Right lobe of liver (tissue), 6 donors: ENCODE measurements at places on chromosomes 7 and 10. TPM values are rescaled to one million over a fixed set of nuclear protein-coding genes. Genes with fewer than 3 reads are reported as not detected.

DNA sequence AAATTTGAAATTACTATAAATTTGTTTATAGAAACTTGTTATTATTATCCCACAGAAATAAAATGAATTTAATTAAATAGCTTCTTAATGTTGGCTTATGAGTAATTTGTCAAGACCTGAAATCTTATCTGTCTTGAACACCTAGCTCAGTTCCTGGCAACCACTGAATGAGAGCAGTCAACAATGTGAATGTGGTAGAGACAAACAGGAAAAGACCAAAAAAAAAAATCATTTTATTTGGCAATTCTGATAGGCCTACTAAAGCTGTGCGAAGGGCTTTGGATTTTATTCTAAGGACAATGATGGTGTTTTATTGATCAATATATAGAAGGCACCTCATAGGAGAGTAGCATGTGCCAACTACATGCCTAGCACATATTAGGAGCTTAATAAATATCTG, 127.8 kb upstream of the RSU1 start:
- no peak for DNase-seq

DNA sequence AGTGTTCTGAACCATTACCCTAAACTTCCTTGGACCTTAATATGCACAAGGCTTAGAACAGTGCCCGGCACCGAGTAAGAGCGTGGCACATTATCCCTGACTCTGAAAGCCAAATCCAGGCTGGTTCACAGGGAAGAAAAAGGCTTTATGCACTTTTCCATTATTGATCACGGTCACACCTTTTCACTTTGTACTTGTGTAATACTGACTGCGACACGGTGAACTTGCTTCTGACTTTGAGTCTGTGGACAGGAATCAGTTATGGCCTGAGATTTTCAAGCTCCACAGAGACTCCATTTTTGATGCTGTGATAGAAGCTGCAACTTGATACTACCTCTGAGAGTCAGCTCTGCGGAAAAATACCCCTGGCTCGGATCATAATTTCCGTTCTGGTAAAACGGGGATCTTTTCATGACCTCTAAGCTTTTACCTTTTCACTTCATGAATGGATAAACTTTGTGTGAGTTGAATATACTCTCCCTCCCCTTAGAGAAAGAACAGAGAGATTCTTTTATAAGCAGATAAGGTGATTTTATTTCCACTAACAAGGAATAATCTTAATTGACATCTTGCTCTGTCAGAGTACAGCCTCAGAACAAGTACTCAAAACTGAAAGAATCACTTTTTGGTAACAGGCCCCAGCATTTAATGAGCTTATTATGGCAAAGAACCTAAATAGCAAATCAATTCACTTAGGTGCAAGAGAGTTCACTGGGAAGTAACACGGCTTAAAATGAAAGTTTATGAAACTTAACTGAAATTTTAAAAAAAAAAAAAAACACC, 88.8 kb downstream of the ELMO1 start:
- DNase-seq, result no peak

The SLC29A4 gene
- total RNA-seq, result 3.6 TPM

GRCh38 chr10:107502229-107502985, 337.9 kb upstream of the SORCS1 start:
- DNase-seq, result no peak

The RASA4 gene
- 1.9 TPM for total RNA-seq

DNA sequence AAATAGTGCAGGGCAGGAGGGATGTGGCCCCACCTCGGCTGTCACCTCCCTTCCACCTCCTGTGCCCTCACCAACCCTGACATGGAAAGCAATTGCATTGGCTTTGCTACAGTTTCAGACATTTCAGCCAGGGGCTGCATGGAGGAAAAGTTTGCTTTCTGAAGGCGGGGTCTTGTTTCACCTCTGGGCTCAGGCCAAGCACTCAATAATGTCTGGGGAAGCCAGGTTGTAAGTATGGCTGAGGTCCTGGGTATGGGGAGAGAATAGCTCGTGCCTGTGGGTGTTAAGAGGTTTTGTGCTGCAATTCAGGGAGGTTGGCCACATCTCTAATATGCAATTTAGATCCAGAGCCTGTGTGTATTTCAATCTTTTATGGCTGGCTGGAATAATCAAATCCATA, 238.4 kb upstream of the MKI67 start:
- no peak for DNase-seq

GRCh38 chr10:93211991-93212390, 138.3 kb downstream of the CYP26A1 start:
- no peak for DNase-seq

GRCh38 chr10:72541337-72541736, 84.5 kb downstream of the MICU1 start:
- DNase-seq, result no peak

DNA sequence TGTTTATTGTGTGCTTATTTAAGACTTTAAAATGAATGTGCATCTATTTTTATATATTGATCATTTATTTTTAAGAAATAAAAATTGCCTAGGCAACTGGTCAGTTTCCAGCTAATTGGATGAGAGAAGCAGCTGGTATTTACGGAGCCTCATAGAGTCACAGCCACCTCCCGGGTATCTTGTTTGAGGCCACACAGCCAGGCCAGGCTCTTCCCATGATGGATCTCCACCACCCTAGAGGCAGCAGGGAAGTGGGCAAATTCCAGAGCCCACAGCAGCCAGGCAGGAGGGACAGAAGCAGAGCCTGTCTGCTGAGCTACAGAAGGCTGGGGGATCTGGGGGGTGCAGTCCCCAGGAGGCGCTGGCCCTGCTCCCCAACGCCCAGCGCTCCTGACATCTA, 61.6 kb downstream of the CLEC2L start:
- no peak for DNase-seq
